NCI-H524 treated with DMSO at 0.1 percent for 48 hours (cell line): ENCODE measurements at places on chromosomes 2 and 18.

DNA sequence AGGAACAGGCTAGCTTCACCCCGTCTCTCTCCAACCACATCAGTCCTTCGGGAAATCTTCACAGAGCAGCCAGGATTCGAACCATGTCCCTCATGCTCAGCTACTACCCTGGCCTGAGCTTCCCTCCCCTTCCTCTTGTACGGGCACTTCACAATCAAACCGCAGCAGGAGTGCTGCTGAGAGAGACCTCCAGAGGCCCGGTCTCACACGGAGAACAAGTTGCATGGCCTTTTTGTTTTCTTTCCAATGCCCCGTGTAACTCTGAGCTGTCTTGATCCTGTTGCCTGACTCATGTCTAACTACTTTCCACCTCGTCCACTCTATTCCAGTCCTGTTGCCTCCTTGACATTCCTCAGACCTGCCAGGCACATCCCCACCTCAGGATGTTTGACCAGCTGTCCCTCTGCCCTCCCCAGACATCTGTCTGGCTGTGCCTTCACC, 25.4 kb downstream of the FBLN7 start:
- no peak for DNase-seq

GRCh38 chr2:143140864-143141661, 11.8 kb downstream of the ARHGAP15 start:
- DNase-seq: no peak

GRCh38 chr2:199784512-199784911, 66.5 kb downstream of the FTCDNL1 start:
- no peak for DNase-seq

- no peak for DNase-seq
Measured at GRCh38 chr2:42663828-42664227, 95.4 kb downstream of the MTA3 start.

DNA sequence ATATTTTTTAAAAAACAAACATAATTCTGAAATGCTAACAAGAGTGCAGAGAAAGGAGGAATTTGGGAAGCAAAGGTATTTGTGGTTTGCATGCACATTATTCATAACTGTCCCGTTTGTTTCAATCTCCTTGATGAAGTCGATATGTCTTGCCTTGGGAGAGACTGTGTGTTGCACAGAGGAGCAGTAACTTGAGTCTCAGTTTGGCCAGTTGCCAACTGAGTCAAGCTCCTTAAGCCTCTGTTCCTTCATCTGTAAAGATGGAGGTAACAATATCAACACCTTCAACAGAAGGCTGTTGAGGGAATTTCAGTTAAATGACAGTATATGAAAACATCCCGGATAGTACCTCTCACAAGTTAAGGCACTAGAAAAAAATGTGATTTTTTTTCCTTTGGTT, 226.2 kb downstream of the ASXL3 start:
- peak; percentile 18 for DNase-seq

GRCh38 chr2:111653103-111653624, 230.8 kb downstream of the ANAPC1 start:
- no peak for DNase-seq

- DNase-seq: no peak
Measured at GRCh38 chr2:48605482-48606175, 12.0 kb upstream of the GTF2A1L start.

GRCh38 chr2:202002381-202002780, 31.3 kb upstream of the FZD7 start:
- no peak for DNase-seq

DNA sequence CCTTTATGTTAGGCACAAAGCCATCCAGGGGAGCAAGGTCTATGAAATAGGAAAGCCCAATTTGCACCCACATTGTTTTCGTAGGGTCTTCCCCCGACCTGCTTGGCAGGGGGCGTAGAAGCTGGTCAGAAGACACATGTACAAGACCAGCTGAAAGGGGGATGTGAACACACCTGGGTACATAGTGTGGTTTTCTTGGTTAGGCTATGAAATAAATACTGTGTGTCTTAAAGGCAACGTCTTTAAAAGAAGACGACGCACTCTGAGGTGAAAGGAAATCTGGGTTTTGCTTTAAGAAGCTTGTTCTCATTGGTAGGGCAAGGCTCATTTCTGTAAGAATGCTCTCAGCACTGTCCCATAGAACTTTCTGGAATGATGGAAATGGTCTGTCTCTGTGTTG, 60.0 kb upstream of the KLF7 start:
- DNase-seq: no peak

- DNase-seq: no peak
Measured at GRCh38 chr2:238438856-238439849, 12.4 kb downstream of the ASB1 start.

GRCh38 chr2:69381337-69381737, 5.7 kb downstream of the GFPT1 start:
- DNase-seq: no peak

- no peak for DNase-seq
Measured at GRCh38 chr2:71742953-71743601, 289.7 kb downstream of the DYSF start.

DNA sequence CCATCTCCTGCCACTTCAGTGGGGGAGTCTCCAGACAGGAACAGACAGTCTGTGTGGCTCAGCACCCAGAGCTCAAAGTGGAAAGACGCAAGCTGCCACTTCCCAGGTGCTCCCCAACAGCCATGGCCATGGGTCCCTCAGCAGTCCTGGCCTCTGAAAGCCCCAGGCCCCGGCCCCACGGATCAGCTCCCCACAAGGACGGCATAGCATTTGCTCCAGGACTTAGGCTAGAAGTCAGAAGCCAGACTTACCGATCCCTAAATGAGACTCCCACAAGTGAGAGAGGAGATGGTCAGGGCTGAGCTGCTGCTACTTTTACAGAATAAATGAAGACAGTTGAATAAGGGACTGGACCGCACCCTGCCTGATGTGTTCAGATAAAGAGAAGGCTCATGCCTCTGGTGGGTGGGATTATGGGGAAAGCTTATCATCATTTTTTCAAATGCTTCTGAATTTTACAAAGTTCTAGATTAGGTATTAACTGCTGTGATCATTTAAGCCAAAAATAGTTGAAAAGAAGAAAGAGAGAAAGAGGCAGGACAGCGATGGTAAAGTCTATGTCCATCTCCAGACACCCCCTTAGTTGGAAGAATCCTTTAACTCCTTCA, 50.5 kb downstream of the ADD2 start:
- no peak for DNase-seq

GRCh38 chr2:27707462-27708256, 44.0 kb downstream of the SLC4A1AP start:
- no peak for DNase-seq

DNA sequence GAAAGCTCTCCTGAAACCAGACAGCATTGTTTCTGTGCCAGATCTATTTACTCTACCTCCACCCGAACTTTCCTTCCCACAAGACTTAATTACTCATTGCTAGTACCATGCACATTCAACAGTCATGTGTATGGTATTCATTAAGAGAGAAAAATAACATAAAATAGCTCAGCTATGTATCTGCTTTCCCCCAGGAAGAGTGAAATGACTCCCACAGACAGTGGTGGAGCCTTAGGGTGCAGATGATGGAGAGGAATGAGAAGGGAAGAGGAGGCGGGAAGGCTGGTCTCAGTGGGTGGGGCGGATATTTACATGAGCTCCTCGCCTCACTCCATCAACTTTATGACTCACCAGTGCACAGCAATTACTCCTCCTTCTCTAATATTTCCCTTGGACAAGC, 724.5 kb downstream of the EPHA4 start:
- no peak for DNase-seq

- no peak for DNase-seq
Measured at GRCh38 chr18:7945882-7946281, 378.8 kb downstream of the PTPRM start.

GRCh38 chr2:100460904-100461530, 9.3 kb upstream of the NMS start:
- no peak for DNase-seq

DNA sequence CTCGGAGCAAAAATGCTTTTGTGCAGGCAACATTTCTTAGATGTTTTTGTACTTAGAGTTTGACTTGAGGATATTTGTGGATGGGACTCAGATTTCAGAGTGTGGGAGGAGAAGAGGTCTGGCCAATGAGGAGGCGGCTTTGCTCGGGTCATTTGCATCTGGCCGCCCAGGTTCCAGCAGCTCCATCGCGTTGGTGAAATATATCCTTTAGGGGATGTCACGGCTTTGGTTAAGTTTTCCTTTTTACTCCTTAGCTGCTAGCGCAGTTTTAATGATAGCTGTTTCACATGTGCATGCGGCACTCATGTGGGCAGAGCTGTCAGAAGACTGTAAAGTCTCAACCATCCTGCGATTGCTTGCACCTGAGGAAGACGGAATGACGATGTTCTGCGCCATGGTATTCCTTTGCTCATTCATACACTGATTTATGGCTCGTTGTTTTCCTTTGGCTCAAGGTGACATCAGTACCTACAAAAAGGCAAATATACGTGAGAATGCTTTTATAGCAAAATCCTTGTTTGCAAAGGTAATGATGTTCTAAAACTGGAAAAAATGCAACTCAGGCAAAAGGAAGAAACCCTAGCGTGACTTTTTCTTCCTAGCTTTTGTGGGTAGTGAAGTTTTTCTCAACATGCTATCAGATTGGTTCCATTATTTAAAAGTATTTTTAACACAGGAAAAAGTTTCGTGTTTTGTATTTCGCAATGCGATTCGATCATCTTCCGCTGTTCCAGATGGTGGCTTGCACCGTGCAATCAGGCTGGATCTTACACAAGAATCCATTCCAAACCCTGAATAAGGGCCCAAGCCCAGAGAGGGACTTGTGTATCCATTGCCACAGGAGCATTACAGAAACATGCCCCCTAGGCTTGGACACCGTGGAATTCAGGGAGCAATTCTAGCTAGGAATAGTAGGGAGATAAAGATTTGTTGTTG, 70.5 kb upstream of the ZNF516 start:
- DNase-seq: peak; percentile 1

GRCh38 chr2:27754138-27754588, 17.4 kb upstream of the MRPL33 start:
- DNase-seq: peak; percentile 29

DNA sequence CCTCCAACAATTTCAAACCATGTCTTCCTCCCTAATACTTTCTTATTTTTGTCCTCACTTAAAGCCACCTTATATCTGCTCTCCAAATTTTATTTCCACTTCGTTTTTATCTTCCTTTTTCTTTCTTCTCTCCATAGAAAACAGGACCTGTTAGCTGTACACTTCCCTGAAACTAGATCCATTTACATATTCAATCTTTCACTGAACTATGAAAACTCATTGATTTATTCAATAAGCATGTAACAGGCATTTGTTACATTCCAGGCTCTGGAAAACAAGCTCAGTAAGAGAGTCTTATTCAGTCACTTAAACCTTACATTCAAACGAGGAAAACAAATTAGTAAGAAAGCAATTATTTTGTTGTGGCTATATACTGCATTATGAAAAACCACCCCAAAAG, 1225.3 kb downstream of the SUCLG1 start:
- no peak for DNase-seq

DNA sequence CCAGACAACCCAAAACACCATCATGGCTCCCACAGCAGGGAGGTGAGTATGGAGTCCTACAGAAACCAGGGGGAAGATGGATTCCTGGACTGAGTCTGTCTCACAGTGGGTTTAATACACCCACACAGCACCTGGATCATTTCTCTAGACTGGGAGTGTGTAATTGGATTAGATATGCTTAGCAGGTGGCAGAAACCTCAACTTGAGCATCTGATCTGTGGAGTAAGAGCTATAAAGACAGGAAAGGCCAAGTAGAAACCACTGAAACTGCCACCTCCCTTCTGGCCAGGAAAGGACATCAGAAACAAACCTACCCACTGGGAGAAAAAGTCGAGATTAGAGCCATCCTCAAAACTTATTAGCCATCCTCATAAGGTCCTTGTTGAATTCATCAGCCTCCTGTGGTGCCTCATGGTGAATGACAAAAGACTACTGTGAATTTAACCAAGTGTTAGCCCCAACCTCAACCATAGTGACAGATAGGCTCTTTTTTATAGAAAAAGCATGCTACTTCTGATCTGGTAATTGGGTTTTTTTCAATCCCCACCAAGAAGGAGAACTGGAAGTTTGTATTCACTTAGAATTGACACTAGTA, 28.1 kb upstream of the CHST9 start:
- DNase-seq: no peak

DNA sequence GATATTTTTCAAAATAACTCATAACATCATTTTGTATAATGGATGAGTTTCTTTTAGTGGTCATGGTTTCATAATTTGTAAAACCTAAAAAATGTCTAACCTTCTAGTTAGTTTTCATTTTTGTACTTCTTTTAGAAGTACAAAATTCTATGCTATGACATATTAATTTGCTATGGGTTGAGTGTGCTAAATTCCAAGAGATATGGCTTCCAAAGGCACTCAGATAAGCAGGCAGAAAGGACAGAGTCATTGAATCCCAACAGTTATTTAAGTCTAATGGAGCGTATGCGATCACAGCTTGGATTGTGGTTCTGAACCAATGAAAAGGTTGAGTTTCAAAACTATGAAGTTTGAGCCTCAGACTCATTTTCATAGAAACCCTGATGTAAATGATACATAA, 37.0 kb downstream of the GCG start:
- DNase-seq: no peak

DNA sequence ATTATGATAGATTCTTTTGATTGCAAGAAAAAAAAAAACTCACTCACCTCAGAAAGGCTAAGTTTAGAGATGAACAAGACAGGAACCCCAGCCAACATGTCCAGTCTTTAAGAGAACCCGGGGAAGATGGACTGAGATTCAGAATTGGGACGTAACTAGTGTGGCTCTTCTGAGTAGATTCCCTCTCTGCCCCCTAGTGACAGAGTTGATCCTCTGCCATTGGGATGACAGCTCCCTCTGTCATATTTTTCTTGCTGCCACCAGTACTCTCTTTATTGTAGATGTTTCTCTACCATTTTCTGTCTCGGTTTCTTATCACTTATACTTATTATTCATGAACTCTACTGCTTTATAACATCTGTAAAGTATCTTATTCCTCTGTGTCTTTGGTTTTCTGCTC, 77.7 kb downstream of the GULP1 start:
- no peak for DNase-seq

- DNase-seq: no peak
Measured at GRCh38 chr2:33081691-33082090, 134.9 kb downstream of the LTBP1 start.

- DNase-seq: no peak
Measured at GRCh38 chr2:85656468-85656867, 11.5 kb downstream of the SFTPB start.

DNA sequence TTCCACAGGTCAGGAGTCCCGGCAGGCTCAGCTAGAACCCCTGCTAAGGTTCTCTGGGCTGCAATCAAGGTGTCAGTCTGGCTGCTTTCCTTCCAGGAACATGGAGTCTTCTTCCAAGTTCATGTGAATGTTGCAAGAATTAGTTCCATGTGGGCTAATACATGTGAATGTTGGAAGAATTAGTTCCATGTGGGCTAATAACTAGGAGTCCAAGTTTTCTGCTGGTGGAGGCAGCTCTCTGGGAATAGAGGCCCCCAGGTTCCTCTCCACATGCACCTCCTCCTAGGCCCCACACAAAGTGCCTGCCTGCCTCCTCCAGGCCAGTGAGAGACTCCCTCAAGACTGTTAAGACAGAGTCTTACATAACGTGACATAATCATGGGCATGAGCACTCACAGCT, 140.8 kb upstream of the SLC35G4 start:
- no peak for DNase-seq
